H1 (cell line): ENCODE measurements at places on chromosomes 12 and 14. TPM values are rescaled to one million over a fixed set of nuclear protein-coding genes. Genes with fewer than 3 reads are reported as not detected.
A peak's percentile ranks its signal among the peaks of the same experiment; 100 is the strongest.

DNA sequence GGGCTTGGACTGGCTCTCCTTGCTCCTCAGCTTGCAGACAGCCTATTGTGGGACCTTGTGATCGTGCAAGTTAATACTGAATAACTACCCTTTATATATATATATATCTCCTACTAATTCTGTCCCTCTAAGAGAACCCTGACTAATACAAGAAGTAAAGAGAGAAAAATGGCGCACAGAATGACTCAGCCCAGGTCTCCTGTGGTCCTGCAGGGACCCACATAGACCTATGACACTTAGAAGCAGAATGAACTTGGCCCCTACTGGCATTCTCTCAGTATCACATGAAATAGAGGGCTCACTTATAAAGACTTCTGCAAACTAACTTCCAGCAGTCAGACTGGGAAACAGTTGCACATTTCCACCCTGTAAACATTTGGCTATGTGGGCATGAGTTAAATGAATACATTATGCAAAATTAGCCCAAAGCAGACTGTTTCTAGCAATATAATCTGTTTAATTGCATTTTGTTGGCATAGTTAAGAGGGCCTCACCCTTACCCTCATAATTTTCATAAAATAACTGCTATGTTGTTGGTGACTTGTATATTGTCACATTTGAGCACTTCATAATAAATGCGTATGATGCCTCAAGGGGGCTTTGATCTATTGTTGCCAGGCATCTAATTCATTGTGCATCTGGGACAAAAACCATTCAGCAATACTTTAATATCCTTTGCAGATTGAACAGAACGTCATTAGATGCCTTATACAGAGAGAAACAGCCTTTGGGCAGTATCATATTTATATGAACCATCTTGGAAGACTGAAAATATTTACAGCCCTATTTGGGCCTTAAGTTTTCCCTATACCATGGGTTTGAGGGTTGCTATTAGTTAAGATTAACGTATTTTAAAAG lies 349.7 kb upstream of the DIO2 start:
- no peak for DNase-seq

DNA sequence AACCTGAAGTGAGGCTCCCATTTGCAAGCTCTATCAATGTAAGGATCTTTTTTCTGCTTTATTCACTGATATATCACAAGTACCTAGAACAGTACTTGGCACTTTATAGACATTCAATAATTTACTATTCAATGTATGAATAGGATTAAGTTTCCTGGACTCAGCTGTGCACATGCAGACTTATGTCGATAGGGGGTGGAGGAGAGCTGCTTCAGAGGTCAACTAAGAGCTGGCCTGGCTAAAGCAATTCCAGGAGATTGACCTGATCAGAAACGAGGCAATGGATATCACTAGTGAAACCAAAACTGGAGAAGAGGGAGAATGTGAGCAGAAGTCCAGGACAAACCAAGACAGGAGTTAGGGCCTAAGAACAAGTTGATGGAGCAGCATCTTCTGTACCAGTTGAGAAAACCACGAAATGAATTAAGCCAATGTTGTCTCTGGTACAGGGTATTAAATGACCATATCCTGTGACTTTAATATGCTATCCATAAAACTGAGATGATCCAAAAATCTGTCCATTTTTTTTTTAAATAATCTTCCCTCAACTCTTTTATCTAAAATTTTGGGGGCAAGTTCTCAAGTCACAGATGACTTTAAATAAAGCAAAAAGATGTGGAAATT lies 169.2 kb downstream of the PIK3C2G start:
- no peak for DNase-seq

GRCh38 chr14:75279153-75279762 lies 630 bp downstream of the FOS start:
- no peak for DNase-seq

- no peak for DNase-seq
Observed at GRCh38 chr14:38693423-38693822, 409.6 kb downstream of the SEC23A start.

- peak; percentile 52 for DNase-seq
Observed at GRCh38 chr14:88452231-88452630, 66.8 kb downstream of the SPATA7 start.

KSR2 gene
- polyA plus RNA-seq = 0.60 and 0.74 TPM in 2 replicates

DNA sequence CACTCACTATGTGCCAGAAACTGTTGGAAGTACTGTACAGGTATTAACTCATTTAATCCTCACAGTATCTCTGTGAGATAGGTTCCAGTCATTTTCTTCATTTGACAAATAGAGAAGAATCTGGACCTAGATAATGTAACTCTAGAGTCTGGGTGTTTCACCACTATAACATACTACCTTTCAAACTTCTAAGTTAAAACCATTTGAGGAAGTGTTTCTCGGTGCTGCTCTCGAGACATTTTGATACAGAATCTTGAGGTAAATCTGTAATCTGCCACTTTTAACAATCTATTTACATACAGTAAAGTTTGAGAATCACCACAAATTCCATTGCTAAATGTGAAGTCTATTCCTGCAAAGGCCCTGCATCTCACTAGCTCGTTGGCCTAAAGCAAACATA lies 8.8 kb downstream of the OLR1 start:
- DNase-seq = no peak

DNA sequence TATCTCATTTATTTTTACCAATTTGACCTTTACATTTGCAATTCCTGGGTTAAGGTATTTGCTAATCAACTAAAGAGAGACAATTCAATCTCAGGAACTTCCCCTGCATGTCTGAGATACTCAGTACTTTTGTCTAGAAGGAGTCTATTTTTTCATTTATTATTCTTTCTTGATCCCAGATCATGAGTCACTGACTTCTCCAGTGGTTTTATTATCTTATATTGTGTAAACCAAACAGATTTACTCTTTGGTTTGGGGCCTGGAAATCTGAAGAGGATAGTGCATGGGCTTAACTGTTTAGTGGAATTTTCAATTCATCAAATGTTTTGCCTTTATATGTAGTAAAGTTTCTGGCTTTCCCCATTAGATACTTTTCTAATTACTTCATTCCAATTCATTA lies 185.4 kb downstream of the ALG10B start:
- no peak for DNase-seq

GRCh38 chr14:51023964-51024363 lies 70.9 kb downstream of the TRIM9 start:
- DNase-seq = no peak

GRCh38 chr12:127374447-127374846 lies 892.5 kb upstream of the TMEM132C start:
- DNase-seq = no peak

GRCh38 chr12:4172999-4173398 lies 100.6 kb upstream of the CCND2 start:
- DNase-seq = no peak

GRCh38 chr12:13222076-13222475 lies 25.6 kb downstream of the EMP1 start:
- DNase-seq = no peak

DNA sequence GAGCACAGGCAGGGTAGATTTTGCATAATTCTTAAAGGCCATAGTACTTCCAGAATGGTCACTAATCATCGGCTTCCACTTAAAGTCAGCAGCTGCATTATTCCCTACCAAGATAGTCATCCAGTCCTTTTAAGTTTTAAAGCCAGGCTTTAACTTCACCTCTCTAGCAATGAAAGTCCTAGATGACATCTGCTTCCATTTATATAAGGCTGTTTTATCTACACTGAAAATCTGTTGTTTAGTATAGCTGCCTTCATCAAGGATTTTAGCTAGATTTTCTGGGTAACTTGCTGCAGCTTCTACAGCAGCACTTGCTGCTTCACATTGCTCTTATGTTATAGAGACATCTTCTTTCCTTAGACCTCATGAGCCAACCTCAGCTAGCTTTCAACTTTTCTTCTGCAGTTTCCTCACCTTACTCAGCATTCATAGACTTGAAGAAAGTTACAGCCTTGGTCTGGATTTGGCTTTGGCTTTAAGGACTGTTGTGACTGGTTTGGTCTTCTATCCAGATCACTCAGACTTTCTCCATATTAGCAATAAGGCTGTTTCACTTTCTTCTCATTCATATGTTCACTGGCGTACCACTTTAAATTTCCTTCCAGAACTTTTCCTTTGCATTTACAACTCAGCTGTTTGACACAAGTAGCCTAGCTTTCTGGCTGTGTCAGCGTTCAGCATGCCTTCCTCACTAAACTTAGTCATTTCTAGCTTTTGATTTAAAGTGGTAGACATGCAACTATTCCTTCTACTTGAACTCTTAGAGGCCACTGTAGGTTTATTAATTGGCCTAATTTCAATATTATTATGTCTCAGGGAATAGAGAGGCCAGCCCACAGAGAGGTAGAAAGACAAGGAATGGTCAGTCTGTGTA lies 209.9 kb upstream of the GARIN2 start:
- DNase-seq = no peak

DNA sequence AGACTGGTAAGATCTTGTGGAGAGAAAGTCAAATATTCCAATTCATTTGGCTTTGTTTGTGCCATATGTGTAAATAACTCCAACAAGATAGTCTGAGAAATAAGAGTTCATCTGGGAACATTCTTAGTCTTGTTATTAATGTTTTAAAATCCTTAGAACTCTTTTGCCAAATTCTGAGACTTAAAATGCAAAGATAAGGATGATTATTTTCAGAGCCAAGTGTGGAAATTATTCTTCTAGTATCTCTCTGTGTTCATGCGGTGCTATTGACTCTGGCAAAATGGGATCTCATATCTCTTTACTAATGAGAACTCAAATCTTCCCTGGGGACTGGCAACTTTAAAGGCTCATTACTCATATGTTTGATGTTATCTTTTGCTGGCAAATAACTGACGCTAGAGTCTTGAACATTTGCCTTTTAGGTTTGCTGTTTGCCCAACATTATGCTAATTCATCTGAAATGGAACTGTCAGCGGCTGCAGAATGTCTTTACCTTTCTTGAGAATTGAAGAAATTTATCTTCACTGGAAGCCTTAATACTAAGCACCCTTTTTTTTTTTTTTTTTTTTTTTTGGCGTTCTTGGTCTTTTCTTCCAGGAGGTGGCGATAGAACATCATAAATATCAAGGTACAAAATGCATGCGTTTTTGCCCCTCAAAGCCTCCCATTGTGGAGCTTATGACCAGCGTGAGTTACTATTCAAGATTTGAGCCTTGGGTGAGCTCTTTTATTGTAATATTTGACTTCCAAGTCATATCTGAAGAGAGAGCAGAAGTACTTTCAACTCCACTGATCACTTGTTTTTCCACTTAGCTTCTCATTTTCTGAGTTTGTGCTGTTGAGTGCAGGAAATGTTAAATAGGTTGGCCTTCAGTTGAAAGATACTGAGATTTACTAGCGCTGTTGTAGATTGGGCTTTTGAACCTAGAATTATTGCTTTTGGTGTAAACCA lies 86.5 kb downstream of the CAND1 start:
- DNase-seq = no peak

DNA sequence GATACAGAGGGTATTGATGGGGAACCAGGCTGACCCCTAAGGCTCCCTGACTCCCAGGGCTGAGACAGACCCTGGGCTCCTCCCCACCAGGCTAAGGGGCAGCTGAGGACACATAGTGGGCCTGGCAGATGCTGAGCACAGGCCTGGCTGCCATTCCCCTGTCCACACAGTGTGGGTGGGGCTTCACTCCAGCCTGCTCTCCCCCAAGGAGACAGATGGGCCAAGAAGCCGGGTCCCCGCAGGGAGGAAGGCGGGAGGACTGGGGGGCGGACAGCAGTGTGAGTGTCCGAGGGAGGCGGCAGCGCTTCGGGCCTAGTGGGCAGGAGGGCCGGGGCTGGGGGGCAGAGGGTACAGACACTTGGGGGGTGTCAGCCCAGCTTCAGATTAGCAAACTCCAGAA lies 32.0 kb downstream of the RFLNA start:
- DNase-seq = no peak

GRCh38 chr12:92470608-92471021 lies 232.2 kb upstream of the PLEKHG7 start:
- no peak for DNase-seq

DNA sequence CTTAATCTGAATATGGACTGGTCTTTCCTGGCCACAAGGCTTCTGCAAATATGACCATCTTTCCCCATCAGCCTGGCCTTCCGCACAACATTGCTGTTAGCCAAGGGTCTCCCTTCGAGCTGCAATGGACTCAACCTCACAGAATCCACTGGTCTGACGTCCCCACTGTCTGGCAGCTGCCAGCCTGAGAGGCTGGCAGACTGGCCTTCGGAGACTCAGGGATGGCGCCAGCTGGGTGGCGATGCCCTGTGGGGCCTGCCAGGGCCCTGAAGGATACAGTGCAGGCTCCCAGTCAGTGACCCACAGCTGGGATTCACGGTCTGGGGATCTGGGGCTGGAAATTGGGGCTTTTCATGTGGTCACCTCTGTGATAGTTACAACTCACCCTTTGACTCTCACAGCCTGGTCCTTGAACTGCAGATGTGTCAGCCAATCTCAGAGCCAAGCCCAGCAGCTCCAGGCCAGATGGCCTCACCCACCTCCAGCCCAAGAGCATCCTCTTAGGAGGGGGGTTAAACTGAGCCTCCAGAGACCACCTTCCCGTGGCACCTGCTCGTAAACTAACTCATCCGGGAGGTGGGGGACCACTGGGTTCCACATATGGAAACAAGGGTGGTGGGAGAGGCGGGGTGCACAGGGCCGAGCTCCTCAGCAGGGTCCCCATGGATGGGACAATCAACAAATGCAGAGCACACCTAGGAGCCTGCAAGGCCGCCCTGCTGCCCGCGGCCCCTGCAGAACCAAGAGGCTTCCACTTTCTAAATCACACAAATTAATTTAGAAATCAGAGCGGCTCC lies 21.1 kb upstream of the C14orf180 start:
- no peak for DNase-seq

DNA sequence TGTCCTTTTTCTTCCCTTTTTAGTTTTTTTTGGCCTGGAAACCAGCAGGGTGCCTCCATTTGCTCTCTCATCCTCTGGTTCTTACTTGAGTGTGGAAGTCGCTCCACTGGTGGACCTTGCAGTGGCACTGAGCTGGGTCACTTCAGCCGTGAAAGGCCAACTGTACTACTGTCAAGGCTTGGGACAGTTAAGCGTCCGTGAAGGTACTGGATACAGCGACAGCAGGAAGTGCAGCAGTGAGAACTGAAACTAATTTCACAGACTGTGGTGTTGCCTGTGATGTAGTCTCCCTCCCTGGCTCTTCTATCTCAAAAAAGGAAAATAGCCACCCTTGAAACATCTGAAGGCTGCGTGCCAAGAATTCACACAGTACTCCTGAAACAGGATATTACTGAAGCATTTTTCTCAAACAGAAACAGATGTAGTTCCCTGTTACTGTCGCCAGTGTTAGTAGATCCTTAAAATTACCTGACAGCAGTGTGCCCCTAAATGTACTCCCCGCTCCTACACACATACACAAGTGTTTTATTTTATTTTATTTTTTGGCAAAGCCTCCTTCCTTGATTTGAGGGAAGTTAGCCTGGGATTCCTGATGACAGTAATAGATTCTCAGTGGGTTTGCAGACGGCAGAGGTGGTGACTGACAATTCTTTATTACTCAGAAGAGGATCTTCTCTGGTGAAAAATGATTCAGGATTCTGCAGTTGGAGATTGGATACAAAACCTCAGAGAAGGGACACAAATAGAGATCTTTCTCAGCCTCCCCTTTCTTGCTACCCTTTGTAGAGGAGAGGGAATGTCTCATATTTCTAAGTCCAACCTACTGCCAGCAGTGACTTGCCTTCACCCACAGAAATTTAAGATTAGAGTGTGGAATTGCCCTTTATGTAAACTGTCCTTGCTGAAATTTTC lies 4.4 kb downstream of the SUSD6 start:
- no peak for DNase-seq
